ENCODE measurements at places on chromosomes 3 and 15.

DNA sequence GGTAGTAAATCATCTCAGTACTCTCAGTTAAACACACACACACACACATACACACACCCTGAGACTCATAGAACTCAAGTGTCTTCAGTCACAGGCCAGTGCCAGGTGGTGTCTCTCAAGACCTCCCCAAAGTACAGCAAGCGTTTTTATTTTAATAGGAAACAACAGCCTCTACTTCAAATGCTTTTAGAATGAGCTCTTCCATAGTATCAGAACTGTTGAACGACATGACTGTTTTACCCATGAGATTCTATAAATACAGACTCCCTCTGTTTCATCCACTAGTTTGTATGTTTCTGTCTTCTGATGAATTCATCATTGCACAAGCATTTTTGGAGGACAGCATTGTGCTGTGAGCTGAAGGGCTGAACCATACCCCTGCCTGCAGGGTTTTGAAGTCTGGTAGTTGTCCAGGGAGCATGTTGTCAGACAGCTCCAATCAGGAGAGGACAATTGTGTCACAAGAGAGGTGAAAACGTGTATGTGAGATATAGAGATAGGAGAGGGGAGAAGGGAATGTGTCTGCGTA is 201.0 kb upstream of the BCL6 start:
- no peak for DNase-seq

- no peak for DNase-seq
Measured at GRCh38 chr3:111326144-111326995, 215.6 kb upstream of the CD96 start.

GRCh38 chr3:147616998-147617619 is 207.9 kb downstream of the ZIC1 start:
- no peak for DNase-seq

DNA sequence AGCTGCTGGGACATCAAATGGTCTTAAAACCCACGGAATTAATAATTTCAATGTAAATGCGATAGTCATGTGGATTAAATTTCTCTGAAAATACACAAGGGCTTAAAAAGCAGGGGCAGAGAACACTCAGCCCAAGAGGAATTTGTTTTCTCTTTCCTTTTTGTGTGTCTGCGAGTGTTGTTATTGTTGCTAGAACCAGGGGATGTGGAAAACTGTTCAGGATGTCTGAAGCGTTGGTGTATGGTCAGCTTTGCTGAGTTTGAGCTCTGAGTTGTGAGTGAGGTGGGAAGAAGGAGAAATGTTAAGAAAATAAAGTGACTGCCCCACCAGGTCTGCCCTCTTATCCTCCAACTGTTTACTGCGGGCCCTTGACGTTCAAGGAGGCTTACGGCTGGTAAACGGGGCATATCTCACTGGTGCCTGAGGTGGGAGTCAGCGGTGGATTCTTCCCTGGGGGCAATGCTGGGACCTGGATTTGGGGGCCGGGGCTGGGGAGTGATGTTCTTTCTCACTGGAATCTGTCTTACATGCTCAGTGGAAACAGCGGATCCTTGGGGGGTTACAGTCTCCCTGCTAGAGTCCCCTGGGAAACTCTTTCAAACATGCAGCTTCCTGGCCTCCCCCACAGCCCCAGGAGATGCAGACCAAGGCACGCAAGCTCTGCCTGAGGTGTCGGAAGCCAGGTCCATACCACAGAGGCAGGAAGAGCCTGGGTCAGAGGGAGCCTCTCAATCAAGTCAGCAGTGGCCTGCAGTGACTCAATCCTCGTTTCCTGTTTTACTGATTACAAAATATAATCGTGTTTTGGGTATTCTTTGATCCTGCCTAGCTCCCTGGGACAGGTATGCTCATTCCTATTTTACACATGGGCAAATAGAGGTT is 41.8 kb downstream of the ITGA11 start:
- peak; percentile 15 for DNase-seq

DNA sequence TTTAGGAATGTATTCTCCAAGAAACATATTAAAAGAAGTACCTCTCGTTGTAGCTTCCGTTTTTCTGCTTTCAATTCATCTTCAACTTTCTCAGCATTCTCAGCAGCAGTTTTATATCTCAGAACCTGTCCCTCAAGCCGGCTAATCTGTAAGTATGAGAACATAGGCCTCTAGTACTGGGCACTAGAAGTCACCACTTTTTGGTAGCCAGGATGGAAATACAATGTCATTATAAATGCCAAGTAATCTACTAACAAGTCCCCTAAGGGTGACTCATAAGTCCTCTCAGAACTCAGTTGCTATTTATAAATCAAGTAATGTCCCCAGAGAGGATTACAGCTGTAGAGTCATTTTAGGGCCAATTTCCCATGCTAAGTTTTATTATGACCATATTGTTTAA is 61.1 kb downstream of the MLH1 start:
- no peak for DNase-seq

DNA sequence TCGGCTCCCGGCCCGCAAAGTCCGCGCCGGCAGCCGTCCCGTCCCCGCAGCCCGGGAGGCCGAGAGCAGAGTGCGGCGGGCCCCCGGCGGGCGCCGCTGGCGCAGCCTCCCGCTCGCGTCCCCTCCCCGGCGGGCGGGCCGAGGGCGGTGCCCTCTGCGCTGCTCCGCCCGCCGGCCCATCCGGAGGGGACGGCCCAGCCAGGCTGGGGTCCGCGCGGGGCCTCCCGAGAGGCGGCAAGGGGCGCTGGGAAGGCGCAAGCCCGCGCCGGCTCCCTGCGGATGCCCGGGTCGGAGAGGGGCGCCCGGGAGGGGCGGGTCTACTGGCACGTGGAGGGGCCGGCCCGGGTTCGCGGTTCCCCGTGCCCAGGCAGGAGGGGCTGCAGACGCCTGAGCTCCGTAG is at the start of the genes CLCN2 and POLR2H:
Gene CLCN2 (minus strand): TSS at position 74 of the 400 bp plus-strand sequence. CDS start 126 bp downstream, outside the sequence.
Gene POLR2H (plus strand): TSS at position 179 of the 400 bp plus-strand sequence. CDS start 1,783 bp downstream, outside the sequence.
- DNase-seq = peak; percentile 80

- no peak for DNase-seq
Measured at GRCh38 chr3:168859574-168859973, 763.9 kb upstream of the GOLIM4 start.

DNA sequence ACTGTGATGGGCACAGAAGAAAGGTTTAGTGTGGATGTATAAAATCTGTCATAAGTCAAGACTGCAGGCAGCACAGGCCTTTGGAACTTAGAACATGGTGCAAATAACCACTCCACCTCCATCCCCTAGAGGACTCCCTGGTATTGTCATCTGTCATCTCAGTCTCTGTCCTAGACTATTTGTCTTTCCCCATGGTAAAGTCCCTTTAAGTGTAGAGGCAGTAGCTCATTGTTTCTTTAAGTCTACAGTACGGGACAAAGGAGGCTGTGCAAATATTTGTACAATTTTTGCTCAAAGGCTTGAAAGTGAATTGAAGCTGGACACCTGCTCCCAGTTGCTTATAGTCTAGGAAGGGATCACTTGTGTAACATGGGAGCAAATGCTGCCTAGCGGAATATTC is 3.2 kb upstream of the PXYLP1 start:
- no peak for DNase-seq

DNA sequence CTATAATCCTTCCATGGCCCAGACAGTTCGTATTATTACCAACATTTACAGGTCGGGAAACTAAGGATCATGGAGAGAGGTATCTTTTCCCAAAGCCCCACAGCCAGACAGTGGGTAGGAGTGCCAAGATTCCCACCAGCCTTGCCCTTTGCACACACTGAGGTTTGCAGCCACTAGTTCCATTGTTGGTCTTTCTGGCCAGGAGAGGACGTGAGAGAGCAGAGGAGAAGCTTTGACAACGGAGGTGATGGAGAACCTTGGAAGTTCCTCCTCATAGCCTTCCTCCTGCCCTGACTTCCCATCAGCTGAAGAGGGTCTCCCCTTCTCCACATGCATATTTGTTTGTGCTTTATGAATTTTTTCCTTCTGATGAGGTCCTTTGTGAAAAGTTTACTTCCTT is 50.5 kb upstream of the PLCL2 start:
- DNase-seq = no peak

- DNase-seq = no peak
Measured at GRCh38 chr15:65646486-65646885, 24.7 kb downstream of the SLC24A1 start.

- DNase-seq = no peak
Measured at GRCh38 chr15:66284271-66284670, 9.1 kb upstream of the DIS3L start.

GRCh38 chr3:31170932-31171670 is 276.6 kb upstream of the GADL1 start:
- DNase-seq = no peak

- DNase-seq = no peak
Measured at GRCh38 chr3:151230646-151231045, 27.6 kb upstream of the GPR171 start.

GRCh38 chr3:137110392-137110996 is 152.7 kb downstream of the IL20RB start:
- no peak for DNase-seq

- DNase-seq = no peak
Measured at GRCh38 chr15:85624291-85624801, 170.4 kb downstream of the KLHL25 start.

- DNase-seq = no peak
Measured at GRCh38 chr3:152149832-152150231, 118.9 kb upstream of the MBNL1 start.

GRCh38 chr3:138200424-138200823 is 13.3 kb downstream of the ARMC8 start:
- DNase-seq = no peak

- DNase-seq = no peak
Measured at GRCh38 chr3:187939891-187940290, 194.6 kb upstream of the BCL6 start.

Data from left forelimb (tissue), 1 donor.